ENCODE measurements at places on chromosomes 7 and 10. TPM values are rescaled to one million over a fixed set of nuclear protein-coding genes. Genes with fewer than 3 reads are reported as not detected.

DNA sequence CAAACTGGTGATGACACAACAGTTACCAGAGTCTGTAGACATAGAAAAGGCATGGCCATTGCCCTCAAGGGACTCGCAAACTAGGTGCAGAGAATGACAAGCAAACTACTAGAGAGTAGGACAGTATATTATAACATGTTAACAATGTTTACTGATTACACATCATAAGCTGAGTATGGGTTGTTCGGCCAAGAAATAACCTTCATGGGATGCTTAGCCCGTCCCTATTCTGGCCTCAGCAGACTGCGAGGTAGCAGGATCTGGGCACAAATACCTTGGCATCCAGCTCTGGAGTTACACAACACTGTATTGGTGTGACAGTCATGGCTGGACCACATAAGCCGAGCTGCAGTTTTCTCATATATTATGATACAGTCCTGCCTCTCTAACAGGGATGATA, 51.4 kb downstream of the ABCB4 start:
- DNase-seq, result no peak

DNA sequence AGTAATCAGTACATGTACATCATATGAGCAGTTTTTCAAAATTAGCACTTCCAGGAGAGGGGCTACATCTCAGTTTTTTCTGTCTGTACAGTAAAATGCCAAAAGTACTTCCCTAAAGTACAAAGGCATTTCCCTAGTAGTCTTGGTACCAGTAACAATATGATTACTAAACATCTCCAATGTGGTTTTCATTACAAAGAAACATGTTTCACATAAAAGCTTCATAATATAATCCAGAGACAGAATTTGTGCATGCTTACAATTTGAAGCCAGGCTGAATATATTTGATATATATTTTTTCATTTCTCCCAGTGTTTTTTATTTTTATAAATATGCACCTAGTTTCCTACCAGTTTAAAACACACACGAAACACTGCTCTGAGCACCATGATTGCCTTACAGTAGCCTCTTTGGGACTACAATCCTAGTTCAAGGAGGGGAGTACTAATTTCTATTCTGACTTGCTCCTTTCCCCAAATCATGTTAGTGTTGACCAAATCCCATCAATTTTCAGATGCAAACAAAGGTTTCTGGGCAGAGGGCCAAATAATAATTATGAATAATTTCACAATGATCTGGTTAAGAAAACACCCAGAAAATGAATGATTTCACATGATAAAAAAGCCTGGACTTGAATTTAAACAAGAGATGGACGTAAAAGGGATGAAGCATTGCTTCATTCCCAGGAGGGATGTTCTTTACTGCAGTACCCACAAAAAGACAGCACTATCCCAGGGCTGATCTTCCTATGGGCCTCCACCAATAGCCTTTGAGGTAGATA, 201.3 kb downstream of the SLC25A13 start:
- DNase-seq, result no peak

GRCh38 chr10:78543749-78544362, 510.2 kb downstream of the RPS24 start:
- DNase-seq, result no peak

DNAJB12 gene
- 39.0 TPM for total RNA-seq

C10orf95 gene
- total RNA-seq, result 0.51 TPM

DLX5 gene
- not detected for total RNA-seq

All from activated B cell treated with CpG ODN at 0.5 μM for 24 hours (primary cell).